ENCODE measurements at places on chromosomes 3 and 15.

- no peak for DNase-seq
Observed at GRCh38 chr3:15390460-15390859, 36.9 kb downstream of the METTL6 start.

DNA sequence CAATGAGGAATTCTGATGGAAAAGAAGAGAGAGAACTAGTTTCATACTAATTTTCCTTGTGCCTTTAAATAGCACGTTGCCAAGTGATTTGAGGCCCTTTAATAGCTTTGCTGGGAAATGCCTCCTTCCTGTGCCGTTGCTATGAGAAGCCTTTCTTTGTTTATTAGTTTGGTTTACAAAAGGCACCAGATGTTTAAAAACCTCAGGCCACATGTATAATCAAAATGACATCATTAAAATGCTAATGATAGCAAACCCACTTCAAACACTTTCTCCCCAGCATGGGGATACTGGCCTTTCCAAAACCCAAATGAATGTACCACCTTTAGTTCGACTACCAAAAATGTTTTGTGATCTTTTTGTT is 50.0 kb upstream of the TBC1D23 start:
- DNase-seq: no peak

GRCh38 chr15:99909592-99910295 is 176.5 kb upstream of the LYSMD4 start:
- peak; percentile 50 for DNase-seq

DNA sequence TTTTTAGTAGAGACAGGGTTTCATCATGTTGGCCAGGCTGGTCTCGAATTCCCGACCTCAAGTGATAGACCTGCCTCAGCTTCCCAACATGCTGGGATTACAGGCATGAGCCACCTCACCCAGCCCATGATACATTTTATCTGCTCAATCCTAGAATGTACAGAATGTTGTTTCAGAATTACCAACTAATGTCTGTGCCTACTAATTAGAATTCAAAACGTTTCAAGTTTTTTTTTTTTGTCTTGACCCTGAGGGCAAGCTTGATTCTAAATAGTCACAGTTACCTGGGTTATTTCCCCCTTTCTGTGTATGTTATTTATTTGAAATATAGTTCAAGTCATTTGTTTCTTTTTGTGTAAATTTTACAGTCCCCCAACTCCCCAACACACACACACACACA is 5.3 kb upstream of the KIF23 start:
- no peak for DNase-seq

- no peak for DNase-seq
Observed at GRCh38 chr15:100311154-100311625, 30.6 kb downstream of the ADAMTS17 start.

GRCh38 chr3:124530916-124531315 is 199.3 kb upstream of the UMPS start:
- no peak for DNase-seq

- no peak for DNase-seq
Observed at GRCh38 chr15:57019496-57020160, 101.2 kb downstream of the TCF12 start.

GRCh38 chr15:58510715-58511598 is 79.2 kb downstream of the LIPC start:
- DNase-seq: no peak

Measured in GM10248 (cell line).